GM12892 (cell line): ENCODE measurements at places on chromosomes 11 and 22.

DNA sequence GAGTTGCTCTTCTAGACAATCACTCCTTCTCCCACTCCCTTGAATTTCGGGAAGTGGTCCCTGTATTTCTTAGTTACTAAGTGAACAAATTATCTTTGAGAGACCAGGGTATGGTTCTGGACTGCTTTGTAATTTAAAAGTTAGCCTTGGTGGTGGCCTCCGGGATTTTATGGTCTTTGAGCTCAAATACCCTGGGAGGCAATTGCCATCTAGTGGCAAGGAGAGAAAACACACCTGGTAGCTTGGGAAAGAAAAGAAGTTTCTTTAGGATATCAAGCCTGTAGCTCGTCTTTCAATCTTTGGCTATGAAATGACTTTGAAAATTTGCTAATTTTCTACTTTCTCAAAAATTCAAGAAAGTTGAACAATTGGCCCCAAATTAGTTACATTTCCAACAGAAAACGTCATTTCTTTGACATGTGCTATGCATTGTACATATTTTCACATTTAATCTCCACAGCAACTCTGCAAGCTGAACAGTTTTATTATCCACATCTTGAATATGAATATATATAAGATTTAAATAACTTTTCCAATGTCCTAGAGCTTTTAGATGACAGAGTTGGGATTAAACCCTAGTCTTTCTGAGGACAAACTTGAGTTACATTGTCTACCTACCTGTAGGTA, 39.1 kb downstream of the MMP27 start:
- no peak for DNase-seq

GRCh38 chr11:108858622-108859021, 193.8 kb downstream of the DDX10 start:
- no peak for DNase-seq

- no peak for DNase-seq
Measured at GRCh38 chr22:44845796-44846720, 93.7 kb downstream of the ARHGAP8 start.

- peak; percentile 50 for DNase-seq
Measured at GRCh38 chr11:20110908-20111669, 49.2 kb downstream of the DBX1 start.

DNA sequence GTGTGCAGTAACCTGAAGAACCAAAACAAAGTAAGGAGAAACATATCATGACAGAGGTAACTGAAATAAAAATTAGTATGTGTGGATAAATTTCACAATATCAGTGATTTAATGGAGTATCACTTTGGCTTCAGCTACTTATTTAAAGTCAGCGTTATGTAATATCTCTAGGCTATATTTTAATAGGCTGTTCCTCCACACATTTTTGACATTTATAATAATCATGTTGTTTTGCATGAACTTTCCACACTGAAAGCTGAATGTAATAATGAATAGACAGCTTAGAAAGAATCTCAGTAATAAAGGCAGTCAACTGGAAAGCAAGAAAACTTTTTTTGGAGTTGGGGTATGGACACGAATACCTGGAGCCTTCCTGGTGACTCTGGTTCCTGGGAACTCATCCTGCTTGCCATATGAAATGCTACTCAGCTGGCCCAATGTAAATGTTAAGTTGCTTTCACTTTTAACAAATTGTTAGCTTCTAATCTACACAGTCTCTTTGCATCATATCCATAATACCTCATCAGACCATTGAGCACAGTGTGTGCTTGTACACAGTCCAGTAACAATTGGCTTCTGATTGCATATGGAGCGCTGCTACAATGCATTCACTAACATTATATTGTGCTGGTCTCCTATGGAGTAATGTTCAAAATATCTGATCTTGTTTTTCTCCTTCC, 257.7 kb downstream of the SOX6 start:
- DNase-seq = no peak

- no peak for DNase-seq
Measured at GRCh38 chr22:36644333-36644757, 59.2 kb downstream of the CACNG2 start.

DNA sequence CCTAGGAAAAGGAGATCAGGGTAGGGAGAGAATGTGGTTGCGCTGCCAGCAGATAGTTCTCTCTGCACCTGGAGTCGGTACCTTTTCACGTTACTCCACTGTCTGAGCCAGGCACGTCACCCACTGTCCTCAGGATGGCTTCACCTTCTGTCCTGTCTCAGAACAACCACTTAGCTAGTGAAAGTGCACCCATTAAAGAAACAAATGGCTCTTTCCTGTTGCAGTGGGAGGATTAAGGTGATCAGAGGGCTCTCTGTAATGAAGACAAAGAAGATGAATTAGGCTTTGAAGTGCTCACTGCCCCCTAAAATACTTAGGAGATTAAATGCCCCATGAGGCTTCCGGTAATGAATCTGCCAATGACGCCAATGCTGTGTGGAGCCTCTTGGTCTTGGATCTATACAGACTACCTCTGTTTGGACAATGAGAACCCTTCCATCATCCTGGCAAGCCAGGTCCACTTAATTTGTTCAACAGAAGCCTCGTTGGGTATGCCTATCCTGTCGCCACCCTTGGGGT, 113.7 kb downstream of the INSC start:
- DNase-seq = no peak

GRCh38 chr22:23856721-23857605, 712 bp upstream of the SLC2A11 start:
- DNase-seq = peak; percentile 65

DNA sequence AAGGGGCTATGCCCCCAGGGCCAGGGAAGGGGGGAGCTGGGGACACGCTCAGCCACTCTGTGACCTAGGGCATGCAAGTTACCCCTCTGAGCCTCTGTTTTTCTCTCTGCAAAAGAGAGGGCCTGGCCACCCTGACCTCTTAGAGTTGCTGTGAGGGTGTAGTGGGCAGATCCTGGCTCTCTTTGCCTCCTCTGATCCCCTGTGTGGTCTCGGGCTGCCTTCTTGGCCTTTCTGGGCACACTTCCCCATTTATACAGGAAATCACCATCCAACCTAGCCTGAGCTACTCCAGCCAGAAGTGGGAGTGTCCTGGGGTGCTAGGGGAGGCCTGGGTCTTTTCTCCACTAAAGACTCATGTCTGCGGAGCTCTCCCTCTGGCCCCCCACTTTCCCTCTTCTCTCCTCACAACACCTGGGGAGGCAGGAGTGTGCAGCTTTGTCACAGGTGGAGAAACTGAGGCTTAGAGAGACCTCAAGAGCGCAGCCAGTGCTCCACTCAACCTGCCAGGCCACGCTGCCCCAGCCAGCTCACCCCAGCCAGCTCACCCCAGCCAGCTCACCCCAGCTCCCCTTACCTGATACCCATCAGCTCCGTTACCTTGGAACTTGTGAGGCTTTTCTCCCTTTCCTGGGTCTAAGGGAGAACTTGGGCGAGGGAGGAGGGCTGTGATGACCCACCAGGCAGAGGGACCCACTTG, 1.4 kb downstream of the AIFM3 start:
- no peak for DNase-seq

DNA sequence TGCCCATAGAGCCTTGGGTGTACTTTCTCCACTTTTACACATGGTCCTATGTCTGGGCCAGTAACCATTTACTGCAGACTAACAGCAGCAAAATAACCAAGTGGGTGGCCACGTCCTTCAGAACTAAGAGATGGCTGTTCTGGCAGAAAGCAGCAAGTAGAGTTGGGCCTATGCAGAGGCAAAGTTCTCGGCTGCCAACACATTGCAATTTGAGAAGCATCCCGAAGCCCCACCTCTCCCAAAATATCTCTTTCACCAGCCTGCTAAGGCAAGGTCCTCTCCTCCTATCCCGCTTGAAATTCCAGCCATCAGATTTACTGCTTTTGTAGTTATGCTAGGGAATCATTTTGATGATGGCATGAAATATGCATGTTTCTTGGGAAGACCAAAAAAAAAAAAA, 118.5 kb upstream of the APOA1 start:
- no peak for DNase-seq

GRCh38 chr22:38213990-38214301, 12.2 kb downstream of the MAFF start:
- DNase-seq = no peak

DNA sequence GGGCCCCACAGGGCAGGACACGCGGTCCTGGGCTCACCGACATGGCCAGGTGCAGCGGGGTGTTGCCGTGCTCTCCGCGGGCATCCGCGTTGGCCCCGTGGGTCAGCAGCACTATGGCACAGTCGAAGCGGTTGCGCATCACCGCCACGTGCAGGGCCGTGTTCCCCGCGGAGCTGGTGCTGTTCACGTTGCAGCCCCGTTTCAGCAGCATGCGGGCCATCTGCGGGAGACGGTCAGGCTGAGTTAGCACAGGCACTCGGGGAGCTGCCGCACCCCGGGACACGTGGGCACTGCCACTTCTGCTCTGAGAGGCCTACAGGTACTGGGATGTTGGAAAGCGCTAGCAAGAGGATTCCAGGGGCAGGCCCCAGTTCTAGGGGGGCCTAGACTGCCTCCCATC, 22.3 kb upstream of the BAIAP2L2 start:
- DNase-seq = no peak

- no peak for DNase-seq
Measured at GRCh38 chr11:112290493-112290850, 29.8 kb upstream of the PLET1 start.

DNA sequence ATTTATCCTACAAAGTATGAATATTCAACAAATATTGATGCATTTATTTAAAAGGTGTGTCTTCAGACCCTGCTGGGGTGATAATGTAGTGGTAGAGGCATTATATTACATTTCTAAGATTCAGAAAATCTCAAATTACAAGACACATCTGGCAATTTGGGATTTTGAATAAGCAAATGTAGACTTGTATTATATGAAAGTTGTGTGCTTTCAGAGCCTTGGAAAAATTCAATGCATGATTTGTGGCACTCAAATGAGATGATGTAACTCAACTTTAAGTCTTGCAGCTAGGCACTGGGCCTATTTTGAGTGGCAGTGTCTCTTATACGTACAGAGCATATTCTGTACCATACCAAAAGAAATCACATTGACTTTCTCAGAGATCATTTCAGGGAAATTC, 214.4 kb downstream of the ETS1 start:
- no peak for DNase-seq

- no peak for DNase-seq
Measured at GRCh38 chr22:34105461-34106062, 185.3 kb upstream of the LARGE1 start.

GRCh38 chr11:69892986-69893555, 73.9 kb upstream of the FGF3 start:
- DNase-seq = no peak

DNA sequence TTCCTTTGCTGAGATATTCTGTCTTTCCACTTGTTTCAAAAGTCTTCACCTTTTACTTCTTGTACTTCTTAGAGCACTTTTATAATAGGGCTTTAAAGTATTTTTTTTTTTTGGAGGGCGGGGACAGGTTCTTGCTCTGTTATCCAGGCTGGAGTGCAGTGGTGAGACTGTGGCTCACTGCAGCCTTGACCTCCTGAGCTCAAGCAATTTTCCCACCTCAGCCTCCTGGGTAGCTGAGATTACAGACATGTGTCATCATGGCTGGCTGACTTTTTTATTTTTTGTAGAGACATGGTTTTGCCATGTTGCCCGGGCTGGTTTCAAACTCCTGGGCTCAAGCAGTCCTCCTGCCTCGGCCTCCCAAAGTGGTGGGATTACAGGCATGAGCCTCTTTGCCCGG, 57.9 kb downstream of the DYNC2H1 start:
- DNase-seq = no peak

DNA sequence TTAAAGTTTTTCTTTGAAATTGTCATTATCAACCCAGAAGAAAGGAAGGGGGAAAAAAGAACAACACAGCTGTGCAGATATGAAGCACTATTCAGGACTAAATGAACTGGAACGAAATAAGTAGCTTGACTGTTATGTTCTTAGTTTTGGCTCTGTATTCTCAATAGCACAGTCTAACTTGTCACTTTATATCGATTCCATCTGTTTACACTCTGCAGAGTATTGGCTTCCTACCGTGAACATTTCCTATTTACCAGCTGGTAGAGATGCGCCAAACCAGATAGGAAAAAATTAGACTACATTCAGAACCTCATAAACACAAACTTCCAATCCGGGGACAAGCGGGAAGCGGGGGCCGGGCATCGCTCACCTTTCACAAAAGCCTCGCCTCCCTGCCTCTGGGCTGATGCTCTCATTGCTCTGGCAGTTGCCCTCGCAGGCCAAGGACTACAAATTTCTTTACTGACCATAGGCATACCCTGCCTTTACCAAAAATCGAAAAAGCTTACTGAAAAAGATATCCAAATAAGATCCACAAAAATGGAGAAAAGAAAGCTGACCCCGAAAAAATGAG, 66.2 kb downstream of the EFCAB6 start:
- no peak for DNase-seq

GRCh38 chr11:94673386-94673785, 94.8 kb upstream of the AMOTL1 start:
- DNase-seq = no peak

GRCh38 chr11:6206456-6207180, 1.3 kb downstream of the C11orf42 start:
- DNase-seq = no peak

DNA sequence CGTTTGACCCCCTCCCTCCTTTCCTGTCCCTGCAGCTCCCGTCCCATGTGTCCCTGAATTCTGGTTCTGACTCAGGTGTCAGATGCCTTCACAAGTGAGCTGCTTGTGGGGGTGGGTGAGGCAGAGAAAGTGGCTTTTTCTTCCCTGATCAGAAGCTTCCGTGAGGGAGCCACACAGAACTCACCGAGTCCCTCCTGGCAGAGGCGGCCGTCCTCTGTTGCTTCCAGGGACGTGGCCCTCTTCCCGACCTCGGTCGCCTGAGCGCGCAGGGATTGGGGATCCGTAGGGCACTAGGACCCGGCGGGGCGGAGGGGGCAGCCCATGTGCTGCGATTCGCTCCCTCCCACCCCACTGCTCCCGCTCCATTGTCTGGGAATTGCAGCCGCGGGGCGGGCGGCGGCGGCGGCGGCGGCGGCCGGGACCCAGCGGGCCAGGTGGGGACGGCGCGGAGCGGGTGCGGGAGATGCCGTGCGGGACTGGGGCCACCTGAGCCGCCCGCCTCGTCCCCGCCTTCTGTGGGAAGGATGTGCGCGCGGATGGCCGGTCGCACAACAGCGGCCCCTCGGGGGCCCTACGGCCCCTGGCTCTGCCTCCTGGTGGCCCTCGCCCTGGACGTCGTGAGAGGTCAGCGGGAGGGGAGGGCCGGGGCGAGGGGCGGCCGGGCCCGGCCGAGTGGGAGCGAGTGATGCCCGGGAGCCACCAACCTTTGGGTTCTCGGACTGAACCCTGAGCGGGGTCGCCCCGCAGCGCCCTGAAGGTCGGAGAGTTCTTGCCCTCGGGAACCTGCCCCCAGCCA, at the start of gene TMEM132A:
TSS of gene TMEM132A (plus strand) at position 351 of the 796 bp plus-strand sequence. CDS start at position 525, 174 bp downstream.
- peak; percentile 72 for DNase-seq

DNA sequence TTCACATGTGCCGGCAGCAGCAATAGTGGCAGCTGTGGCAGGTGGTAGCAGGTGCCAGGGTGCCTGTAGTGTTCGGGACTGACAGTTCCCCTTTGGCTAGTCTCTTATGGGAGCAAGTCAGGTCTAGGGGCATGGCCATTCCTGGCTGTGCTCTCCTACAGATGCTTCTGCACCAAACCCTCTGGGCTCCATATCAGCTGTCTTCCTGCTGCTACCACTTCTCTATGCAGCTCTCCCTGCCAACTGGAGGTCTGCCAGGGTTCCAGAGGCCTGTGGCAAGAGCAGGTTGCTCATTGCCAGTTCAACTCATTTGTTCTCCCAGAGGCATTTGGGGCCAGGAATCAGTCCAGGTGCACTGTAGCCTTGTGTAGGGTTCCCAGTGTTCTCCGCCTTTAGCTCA, 473.7 kb downstream of the JRKL start:
- no peak for DNase-seq
